ENCODE measurements at places on chromosomes 7 and 10.

DNA sequence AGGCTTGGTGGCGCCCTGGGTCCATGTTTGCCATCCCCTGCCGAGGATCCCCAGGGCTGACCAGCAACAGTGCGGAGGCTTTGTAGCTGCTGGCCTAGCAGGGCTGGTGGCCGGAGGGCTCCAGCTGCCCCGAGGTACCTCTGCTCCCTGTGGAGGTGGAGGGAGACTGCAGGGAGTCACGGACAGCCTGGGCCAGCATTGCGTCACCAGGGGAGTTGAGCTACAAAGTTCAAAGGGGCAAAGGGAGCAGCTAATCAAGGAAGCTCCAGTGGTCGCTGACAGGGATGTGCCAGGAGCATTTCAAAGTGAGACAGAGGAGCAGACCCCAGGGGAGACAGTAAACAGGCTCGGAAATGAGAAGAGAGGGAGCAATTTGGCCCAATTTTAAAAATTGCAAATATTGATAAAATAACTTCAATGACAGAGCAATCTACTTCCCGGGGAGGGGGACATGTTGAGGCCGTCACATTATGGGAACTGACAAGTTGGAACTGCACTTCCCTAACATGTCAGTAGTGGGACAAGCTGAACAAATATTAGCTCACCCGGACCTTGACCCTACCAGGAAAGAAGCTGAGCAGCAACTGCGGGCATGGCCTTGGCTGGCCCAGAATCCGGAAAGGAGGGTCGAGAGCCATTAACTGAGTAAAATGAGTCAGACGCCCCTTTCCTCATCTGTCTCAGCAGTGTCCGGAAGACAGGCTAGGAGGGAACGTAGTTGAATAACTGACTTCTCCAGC lies 39.4 kb downstream of the BTBD16 start:
- no peak for DNase-seq

DNA sequence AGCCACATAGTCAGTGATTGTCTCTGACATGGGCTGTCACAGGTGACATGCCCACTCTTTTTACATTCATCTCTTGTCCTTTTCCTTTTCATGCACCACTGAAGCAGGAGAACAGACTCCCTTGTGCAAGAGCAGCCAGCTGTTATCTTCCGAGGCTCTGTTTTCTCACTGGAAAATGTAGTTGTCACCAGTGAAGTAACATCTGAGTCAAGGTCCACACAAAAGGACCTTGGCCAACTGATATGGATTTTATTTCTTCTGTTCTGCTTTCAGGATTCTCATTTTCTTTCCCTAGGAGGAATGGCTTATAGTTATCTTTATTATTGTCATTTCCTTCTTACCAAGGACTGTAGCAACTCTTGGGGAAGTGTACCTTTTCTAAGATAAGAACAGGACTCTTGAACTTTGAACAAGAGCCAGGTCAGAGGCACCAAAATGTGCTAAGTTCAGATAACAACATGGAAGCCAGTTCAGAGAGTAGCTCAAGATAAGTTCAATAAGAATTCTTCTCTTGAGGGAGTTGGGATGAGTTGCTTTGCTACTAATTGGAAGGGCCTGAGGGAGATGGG lies 22.7 kb downstream of the AVPI1 start:
- DNase-seq: no peak

GRCh38 chr7:14432924-14433323 lies 443.5 kb upstream of the ETV1 start:
- no peak for DNase-seq

- DNase-seq: no peak
These were observed 123.9 kb downstream of the ADAM12 start for GRCh38 chr10:126264102-126265018.

GRCh38 chr7:29748286-29749099 lies 57.8 kb upstream of the WIPF3 start:
- no peak for DNase-seq

GRCh38 chr10:79937701-79938151 lies 11.2 kb downstream of the SFTPD start:
- DNase-seq: no peak

DNA sequence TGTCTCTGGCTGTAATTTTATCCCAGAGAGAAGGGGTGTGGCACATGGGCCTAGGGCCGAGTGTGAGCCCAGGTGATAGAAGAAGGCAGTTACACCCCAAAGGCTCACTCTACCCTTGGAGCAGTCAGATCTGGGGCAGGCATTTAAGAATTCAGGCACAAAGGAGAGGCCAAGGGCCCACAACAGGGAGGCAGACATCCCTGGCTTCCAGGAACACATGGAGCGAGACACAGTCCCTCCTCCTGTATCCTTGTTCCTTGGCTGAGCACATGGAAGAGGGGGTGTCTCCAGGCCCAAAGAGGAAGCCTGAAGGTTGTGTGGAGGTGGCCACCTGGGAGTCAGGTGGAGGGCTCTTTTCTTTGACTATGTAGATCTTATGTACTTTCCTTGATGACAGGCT lies 286.2 kb downstream of the RPS24 start:
- DNase-seq: no peak

DNA sequence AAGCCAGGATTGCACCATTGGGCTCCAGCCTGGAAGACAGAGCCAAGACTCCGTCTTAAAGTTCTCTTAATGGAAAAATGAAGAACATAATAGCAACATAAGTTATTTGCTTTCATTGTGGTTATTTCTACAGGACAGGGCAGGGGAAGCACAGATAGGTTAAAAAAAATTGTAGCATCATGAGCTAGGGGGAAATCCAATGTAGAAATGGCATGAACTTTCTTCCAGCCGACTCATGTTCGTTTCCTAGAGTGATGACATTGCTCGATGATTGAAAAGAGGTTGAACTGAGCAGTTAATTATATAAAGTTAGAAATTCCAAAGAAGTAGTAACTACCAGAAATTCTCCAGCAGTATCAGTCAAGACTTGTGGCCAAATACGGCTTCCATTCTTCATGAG lies 64.9 kb downstream of the DAGLB start:
- DNase-seq: no peak

GRCh38 chr10:78339251-78339650 lies 305.6 kb downstream of the RPS24 start:
- no peak for DNase-seq

DNA sequence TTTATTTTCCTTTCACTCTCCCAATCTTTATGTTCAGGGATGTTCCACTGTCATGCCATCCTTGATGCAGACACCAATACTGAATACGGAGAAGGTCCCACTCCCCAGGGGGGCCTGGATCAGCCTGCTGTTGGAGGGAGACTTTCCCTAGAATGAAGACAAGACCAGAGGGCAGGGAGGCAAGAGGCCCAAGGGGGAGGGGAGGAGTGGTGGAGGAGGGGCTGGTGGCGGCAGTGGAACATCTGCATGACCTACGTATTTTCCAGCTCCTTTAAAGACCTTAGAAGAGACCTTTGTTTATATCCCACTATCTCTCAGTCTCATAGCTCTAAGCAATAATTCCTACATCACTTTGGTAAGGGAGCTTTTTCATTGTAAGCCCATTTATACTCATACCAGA lies 183.0 kb downstream of the HECW1 start:
- no peak for DNase-seq

DNA sequence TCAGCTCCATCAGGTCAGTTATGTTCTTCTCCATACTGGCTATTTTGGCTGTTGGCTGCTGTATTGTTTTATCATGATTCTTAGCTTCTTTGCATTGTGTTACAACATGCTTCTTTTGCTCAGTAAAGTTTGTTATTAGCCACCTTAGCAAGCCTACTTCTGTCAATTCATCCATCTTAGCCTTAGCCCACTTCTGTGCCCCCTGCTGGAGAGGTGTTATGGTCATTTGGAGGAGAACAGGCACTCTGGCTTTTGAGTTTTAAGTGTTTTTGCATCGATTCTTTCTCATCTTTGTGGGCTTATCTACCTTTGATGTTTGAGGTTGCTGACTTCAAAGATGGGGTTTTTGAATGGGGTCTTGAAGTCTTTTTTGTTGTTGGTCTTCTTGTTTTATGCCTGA lies 204.6 kb upstream of the FOXP2 start:
- no peak for DNase-seq

DNA sequence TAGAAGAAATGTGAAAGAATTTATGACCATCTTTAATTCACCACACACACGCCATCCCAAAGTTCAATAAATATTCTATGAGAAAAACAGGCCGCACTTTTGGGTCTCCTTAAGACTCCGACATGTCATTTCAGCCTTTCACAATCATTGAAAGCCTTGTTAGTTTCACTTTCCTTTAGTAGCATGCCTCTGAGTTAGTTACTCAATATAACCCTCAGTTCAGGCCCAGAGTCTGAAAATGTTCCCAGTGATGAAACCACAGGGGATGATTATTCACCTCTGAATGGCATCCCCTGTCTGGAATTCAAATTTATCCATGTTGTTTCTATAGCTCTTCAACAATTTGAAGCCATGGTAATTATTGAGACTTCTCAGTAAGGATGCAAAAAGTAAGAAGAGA lies 278.1 kb upstream of the NRP1 start:
- DNase-seq: no peak

DNA sequence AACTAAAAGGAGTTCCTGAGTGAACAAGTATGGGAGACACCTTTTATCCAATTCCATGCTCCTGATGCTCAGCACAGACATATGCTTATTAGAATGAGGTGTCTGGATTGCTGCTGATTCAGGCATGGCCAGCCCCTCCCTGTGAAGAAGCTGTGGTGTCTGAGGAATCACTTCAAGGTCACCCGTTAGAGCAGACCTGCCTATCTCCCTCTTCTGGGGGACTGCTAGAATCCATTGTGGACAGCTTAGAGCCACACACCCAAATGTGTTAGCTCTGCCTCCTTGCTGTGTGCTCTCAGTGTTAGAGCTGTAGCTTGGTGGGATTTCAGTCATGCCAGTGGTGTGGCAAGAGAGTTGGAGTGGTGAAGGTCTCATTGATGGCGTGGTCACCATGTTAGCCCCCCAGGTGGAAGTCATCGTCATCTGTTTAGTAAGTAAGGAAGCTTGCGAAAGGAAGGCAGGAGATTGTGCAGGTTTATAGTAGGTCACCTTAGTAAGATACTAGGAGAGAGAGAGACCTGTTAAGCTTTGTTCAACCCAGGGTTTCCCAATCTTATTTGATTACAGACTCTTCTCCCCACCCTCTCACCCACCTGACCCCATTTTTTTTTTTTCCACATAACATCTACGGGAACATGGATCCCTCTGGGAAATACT lies 12.8 kb downstream of the PRXL2A start:
- no peak for DNase-seq

Data from activated T-helper 1 cell treated with Interleukin-2 at 50 U/mL for 16 hours (primary cell).